ENCODE measurements at places on chromosomes 5 and 9. TPM values are rescaled to one million over a fixed set of nuclear protein-coding genes. Genes with fewer than 3 reads are reported as not detected.

The NPR3 gene
- 0.06 TPM for total RNA-seq

The ORM2 gene
- not detected for total RNA-seq

GRCh38 chr9:11204521-11204920 is 591.7 kb upstream of the PTPRD start:
- no peaks in the 10 kb centered on the region for H3K36me3 ChIP-seq
- DNase-seq: no peak
- H3K27ac ChIP-seq: no peak overlapping the region
- no peaks in the 10 kb centered on the region for H3K4me1 ChIP-seq
- no peaks in the 10 kb centered on the region for H3K27me3 ChIP-seq

DNA sequence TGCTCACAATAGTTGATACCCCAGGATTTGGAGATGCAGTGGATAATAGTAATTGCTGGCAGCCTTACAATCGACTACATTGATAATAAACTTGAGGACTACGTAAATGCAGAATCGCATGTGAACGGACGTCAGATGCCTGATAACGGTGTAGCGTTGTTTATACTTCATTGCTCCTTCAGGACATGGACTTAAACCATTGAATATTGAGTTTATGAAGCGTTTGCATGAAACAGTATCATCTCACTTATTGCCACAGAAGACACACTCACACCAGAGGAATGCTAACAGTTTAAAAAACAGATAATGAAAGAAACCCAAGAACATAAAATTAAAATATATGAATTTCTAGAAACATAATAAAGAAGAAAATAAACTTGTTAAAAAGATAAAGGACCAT is 101.6 kb downstream of the GABBR2 start:
- H3K4me1 ChIP-seq: no peaks in the 10 kb centered on the region
- H3K27ac ChIP-seq: no peak overlapping the region
- H3K4me3 ChIP-seq: no peak overlapping the region
- H3K27me3 ChIP-seq: no peaks in the 10 kb centered on the region

GRCh38 chr5:151094030-151094851 is 13.4 kb upstream of the TNIP1 start:
- no peak overlapping the region for H3K4me3 ChIP-seq
- H3K4me1 ChIP-seq: peaks cover 55% of the 10 kb centered on the region
- H3K27ac ChIP-seq: peak overlapping the region; percentile 58
- DNase-seq: peak; percentile 42
- no peaks in the 10 kb centered on the region for H3K27me3 ChIP-seq
